ENCODE measurements at places on chromosomes 2 and 18. TPM values are rescaled to one million over a fixed set of nuclear protein-coding genes. Genes with fewer than 3 reads are reported as not detected.

HOXD3 gene
- not detected for total RNA-seq

SERPINB12 gene
- not detected for total RNA-seq

DNA sequence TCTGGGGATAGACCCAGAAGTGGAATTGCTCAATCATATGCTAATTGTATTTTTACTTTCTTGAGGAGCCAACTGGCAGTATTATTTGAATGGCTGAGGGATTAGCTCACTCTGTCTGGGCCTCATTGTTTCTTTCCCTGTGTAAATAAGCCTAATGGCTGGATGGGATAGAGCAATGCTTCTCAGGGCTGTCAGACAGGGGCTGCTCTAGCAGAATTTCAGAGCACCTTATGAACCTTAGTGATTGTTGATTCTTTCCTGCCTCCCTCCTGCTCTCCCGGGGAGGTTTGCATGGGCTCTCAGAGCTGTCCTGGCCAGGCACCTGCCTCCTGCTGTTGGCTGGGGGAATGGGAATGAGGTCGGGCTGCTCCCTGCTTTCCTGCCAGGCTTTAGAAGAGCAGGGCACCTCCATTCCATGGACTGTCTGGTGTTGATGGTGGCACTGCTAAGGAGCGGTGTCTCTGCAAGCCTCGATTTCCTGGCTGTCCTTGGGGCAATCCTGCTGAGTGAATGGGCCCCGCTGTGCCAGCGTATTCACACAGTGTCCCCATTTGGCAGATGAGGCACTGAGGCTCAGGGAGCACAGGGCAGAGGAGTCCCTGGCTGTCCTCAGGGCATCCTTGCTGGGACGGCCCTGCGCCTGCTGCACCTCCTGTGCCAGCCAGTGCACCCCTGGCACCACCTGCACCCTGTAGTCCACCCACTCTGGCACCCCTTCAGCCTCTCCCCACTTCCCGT, 468.2 kb upstream of the HS6ST1 start:
- DNase-seq: peak; percentile 10
- H3K36me3 ChIP-seq: no peaks in the 10 kb centered on the region
- H3K27ac ChIP-seq: no peak overlapping the region
- no peak overlapping the region for H3K4me3 ChIP-seq
- no peaks in the 10 kb centered on the region for H3K27me3 ChIP-seq

DNA sequence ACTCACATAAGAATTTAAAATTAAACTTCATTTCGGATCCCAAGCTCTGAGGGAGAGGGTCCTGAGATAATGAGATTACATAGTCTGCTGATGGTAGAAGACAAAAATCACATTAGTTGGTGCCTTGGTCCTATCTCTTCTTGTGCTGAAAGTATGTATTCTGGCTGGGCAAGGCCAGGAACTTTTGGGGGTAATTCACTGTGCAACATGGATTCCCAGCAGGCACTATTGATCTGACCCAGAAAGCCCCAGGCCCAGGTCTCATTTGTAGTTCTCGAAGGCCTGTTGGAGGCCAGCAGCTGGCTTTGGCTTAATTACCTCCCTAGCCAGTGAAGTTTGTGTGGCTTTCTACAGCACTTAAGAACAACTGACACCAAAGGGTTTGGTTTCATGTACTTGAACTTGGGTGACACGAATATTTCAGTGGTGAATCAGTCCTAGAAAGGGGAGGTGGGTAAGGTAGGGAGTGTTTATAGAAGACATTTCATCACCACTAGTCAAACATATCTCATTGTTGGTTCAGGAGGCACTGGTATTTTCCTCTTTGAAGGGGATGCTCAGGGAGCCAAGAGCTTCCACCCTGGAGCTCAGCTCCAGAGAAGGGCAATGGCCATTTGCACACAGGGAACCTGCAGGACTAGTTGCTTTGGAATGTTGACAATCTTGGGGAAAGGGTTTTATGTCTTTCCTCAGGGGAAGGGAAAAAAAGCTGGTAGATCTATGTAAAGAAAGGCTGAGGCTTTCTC, 217.8 kb downstream of the OSR1 start:
- no peak overlapping the region for H3K27ac ChIP-seq
- H3K4me1 ChIP-seq: no peaks in the 10 kb centered on the region
- H3K4me3 ChIP-seq: no peak overlapping the region
- H3K36me3 ChIP-seq: no peaks in the 10 kb centered on the region

DNA sequence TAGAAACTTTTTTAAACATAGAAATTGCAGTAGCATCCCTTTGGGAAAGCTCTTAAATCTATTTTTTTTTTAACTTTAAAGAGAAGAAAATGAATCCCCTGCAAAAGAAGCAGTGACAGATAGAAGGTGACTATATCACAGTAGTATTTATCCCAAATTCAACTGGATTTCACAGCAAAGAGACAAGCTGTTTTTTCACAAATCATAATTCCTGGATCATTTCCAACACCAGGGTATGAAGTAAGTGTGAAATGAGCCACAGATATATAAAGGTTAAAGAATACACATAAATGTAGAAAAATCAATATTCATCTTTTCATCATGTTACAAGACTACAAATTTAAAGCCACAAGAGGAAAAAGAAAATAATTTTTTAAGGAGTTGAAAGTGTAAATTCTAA, 1404.9 kb upstream of the NXPH2 start:
- H3K4me3 ChIP-seq: no peak overlapping the region
- H3K36me3 ChIP-seq: no peaks in the 10 kb centered on the region
- H3K27me3 ChIP-seq: no peaks in the 10 kb centered on the region
- no peak overlapping the region for H3K27ac ChIP-seq

- no peaks in the 10 kb centered on the region for H3K36me3 ChIP-seq
- H3K27me3 ChIP-seq: peaks cover 68% of the 10 kb centered on the region
- DNase-seq: peak; percentile 47
These were observed at the start of gene SERPINE2 for GRCh38 chr2:224039080-224039769. Gene SERPINE2, minus strand, starts transcription at chr2:224039286. Its CDS starts 37,386 bp downstream, at chr2:224001900.

GRCh38 chr2:27854229-27854862, 35.8 kb downstream of the RBKS start:
- H3K4me1 ChIP-seq: peaks cover 36% of the 10 kb centered on the region
- no peak overlapping the region for H3K4me3 ChIP-seq
- no peak for DNase-seq

GRCh38 chr2:12176623-12177454, 430.4 kb downstream of the LPIN1 start:
- no peak overlapping the region for H3K4me3 ChIP-seq
- peaks cover 35% of the 10 kb centered on the region for H3K4me1 ChIP-seq
- DNase-seq: peak; percentile 37

Measured in activated CD4-positive, alpha-beta memory T cell treated with anti-CD3 and anti-CD28 coated beads, Interleukin-2, amount 10 ng/mL, durations not matched to agents 7 days and 5 days (primary cell).